ENCODE measurements at places on chromosomes 2 and 18.

- no peak for DNase-seq
These were observed 16.1 kb upstream of the ALLC start for GRCh38 chr2:3641841-3642421.

- no peak for DNase-seq
These were observed 27.0 kb downstream of the TFCP2L1 start for GRCh38 chr2:121258051-121258450.

DNA sequence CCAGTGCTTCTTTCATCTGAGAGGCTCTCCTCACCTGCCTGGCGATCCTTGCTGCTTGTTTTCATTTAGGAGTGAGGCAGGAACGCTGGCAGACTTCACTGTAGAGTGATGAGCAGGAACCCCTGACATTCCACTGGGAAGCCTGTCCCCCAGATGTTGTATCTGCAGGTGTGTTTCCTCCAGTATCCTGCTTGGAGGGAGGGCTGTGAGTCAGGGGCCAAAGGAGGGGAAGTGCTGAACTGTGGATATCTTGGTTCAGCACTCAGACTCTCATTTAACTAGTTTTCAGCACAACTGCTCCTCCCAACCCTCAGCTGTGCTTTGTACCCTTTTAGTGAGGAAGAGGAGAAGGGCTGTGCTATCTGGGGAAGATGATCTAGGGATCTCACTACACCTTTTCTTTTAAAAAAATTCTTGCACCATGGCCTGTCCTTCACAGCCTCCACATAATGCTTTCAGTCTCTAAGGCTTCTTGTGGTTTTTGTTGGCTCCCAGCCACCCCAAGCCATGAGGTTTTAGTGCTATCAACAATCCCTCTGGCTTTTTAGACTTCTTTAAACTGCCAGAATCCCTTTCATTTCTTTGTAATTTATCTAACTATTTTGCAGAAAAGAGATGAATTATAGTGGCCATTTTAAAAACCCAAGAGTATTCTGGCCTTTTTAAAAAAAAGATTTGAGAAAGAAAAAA lies 11.2 kb downstream of the ANKAR start:
- DNase-seq = no peak

GRCh38 chr2:62306751-62307468 lies 111.0 kb downstream of the B3GNT2 start:
- DNase-seq = peak; percentile 50

DNA sequence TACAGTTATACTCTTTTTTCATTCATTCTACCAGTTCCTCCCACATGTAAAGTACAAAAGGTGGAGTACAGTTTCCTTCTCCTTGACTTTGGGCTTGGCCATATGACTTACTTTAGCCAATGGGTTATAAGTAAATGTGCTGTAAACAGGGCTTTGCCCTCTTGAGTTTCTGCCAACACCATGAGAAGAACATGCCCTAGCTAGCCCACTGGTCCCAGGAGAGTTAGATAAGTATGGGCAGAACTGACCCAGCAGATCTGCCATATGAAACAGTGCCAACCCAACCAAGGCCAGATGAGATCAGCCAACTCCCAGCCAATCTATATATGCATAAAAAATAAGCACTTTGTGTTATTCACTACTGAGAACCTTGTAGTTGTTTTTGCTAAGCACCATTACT lies 25.5 kb downstream of the ZC3H8 start:
- DNase-seq = peak; percentile 55

DNA sequence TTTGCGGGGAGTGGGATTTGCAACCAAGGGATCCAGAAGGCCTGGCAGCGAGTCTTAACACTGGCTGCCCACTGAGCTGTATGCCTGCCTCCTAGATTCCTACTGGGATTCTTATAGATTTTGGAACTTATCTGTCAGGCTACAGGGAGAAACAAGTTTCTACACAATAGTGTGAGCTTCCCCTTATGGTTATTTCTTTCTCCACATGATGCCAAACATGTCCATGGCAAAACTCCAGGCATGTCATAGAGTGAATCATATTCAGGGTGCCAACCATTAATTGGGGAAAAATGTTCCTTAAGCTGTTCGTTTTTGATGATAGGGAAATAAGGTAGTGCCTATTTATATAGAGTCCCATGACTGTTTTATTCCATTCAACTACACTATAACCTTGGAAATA lies 1185.2 kb upstream of the CELF4 start:
- no peak for DNase-seq

- DNase-seq = no peak
These were observed 20.1 kb downstream of the SERPINB12 start for GRCh38 chr18:63562284-63562683.

DNA sequence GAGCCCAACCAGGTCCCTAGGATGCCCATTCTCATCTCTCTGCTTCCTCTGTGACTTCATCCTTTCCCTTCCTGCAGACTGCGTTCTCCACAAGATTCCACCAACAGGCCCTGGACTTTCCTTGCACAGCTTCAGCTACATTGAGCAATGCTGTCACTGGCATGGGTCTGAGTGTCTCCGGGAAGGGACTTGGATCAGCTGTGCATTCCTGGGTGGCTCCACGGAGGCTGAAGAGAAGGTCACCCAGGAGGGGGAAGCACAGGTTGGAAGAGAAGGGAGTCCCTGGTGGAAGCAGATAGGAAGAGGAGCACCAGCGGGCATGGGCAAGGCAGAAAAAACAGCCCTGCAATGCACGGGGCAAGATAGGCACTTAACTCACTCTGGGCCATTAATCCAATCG lies 140.5 kb downstream of the UXS1 start:
- DNase-seq = no peak

DNA sequence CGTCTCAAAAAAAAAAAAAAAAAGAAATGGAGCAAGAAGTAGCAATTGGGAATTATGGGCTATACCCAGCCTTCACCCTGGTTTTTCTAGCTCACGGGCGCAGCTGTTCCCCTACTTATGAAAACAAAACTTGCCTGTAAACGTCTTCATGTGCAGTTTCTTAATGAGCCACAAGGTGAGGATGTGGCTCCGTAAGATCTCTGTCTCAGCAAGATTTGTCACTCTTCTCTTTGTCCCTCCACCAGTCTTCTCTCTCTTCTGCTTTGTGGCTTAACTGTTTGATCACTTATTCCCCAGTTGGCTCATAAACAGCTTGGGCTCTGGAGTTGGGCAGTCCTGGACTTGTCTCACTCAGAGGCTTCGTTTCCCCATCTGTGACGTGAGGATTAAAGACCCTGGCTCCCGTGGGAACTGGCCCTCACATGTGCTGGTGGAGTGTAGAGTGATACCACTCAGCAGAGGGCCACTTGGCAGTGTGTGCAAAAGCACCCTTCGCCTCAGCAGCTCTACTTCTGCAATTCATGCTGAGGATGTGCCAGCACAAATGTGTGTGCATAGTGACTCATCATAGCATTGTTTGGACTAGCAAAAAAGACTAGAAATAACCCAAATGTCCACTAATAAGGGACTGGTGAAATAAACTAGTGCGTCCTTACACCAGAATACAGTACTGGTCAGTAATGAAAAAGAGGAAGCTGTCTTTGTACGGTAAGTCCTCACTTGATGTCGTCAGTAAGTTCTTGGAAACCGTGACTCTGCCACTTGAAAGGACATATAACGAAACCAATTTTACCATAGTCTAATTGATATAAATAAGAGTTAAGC lies 8.7 kb downstream of the CEP68 start:
- DNase-seq = peak; percentile 41

- no peak for DNase-seq
These were observed 3.1 kb downstream of the DCC start for GRCh38 chr18:52343138-52343537.

DNA sequence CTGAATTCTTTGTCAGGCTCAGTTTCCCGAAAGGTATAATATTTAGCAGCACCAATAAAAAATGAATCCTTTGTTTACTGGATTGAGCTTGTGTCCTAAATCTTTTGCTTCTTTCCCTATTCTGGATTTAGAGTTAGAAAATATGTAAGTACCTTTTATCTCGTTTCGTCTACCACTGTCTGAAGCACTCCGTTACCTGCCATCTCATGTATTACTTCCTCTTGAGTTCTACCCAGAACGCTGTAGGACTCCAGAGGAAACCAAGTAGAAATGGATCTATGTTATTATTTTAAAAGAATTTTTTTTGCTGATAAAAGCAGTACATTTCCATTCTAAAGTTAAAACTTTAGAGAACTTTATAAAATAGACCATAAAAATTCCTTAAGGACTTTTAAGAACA lies 13.5 kb downstream of the ANKRD12 start:
- no peak for DNase-seq

- no peak for DNase-seq
These were observed 66.8 kb upstream of the SEC11C start for GRCh38 chr18:59072727-59073421.

DNA sequence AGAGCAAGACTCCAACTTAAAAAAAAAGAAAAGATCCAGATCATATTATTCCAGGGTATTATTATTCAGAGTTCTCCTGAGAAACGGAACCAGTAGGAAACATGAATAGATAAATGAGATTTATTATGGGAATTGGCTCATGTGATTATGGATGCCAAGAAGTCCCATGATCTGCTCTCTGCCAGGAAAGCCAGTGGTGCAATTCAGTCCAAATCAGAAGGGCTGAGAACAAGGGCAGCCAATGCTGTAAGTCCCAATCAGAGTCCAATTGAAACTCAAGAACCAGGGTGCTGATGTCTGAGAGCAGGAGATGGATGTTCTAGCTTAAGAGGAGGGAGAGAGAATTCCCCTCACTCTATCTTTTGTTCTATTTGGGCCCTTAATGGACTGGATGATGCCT lies 7.8 kb downstream of the SCYGR2 start:
- no peak for DNase-seq

GRCh38 chr2:38464971-38465788 lies 88.1 kb upstream of the ATL2 start:
- no peak for DNase-seq
